ENCODE measurements at places on chromosomes 4 and X.

DNA sequence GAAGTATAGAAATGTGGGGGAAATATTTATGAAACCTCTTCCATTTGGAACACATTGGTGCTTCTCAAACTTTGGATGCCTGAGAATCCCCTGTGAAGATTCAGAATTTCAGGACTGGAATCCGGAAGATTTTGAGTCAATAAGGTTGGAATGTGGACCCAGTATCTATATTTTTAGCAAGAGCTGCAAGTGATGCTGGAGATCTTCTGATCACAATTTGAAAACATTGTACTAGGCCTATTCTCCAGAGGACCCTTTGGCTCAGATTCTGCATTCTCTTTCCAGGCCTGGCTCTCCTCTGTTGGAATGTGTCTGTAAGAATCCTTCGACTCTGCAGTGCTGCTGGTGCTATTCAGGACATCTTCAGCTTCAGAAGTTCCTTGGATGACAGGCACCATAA, 2.4 kb upstream of the PKD2 start:
- DNase-seq: peak; percentile 8

GRCh38 chr4:140233791-140234696, 80.1 kb upstream of the MAML3 start:
- peak; percentile 53 for DNase-seq

GRCh38 chr4:127410644-127411043, 222.1 kb upstream of the INTU start:
- DNase-seq: no peak

GRCh38 chr4:124431653-124432192, 280.8 kb downstream of the ANKRD50 start:
- DNase-seq: no peak

GRCh38 chrX:24485323-24485722, 20.2 kb downstream of the PDK3 start:
- no peak for DNase-seq

- peak; percentile 56 for DNase-seq
Measured at GRCh38 chr4:84971319-84971932, 4.9 kb upstream of the WDFY3 start.

DNA sequence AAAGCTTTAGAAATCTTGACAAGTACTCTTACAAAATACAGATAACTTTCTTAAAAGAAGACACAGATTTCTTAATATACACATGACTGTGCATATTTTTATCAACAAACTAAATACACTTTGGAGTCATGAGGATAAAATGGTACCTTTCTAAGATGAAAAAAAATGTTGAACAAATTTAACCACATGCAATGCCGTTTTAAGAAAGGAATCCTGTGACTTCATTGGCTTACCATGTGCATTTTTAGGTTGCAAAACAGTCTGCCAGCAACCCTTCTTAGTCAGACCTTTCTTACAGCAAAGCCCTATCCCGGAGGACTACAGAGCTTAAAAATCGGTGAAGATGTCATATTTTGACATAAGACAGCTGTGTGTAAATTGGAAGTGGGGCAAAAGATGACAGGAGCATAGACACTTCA, 51.7 kb downstream of the GASK1B start:
- peak; percentile 78 for DNase-seq

DNA sequence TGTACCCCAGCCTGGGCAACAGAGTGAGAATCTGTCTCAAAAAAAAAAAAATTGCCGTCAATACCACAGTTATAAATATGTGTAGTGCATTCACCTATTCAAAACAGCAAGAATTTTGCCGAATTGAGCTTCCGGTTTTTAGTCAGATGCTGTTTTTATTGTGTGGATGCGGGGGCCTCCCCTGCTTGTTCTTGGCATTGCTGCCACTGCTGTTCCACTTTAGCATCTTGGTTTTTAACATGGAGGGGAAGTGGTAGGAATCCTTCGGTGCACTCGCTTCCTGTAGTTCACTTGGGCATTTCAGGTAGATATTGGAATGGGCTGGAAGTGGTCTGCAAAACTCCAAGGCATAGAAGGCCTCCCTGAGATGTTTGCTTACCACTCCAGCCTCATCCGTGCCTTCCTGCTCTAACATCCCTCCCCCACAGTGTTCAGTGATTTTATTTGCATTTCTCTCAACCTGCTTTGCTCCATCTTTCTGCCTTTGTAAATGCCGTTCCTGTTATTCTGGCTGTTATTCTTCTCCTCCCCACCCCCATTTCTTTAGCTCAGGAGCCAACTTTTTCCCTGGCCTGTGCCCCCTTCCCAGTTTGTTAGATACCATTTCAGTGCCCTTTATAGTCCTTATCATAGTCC, 25.5 kb downstream of the MOB1B start:
- no peak for DNase-seq

DNA sequence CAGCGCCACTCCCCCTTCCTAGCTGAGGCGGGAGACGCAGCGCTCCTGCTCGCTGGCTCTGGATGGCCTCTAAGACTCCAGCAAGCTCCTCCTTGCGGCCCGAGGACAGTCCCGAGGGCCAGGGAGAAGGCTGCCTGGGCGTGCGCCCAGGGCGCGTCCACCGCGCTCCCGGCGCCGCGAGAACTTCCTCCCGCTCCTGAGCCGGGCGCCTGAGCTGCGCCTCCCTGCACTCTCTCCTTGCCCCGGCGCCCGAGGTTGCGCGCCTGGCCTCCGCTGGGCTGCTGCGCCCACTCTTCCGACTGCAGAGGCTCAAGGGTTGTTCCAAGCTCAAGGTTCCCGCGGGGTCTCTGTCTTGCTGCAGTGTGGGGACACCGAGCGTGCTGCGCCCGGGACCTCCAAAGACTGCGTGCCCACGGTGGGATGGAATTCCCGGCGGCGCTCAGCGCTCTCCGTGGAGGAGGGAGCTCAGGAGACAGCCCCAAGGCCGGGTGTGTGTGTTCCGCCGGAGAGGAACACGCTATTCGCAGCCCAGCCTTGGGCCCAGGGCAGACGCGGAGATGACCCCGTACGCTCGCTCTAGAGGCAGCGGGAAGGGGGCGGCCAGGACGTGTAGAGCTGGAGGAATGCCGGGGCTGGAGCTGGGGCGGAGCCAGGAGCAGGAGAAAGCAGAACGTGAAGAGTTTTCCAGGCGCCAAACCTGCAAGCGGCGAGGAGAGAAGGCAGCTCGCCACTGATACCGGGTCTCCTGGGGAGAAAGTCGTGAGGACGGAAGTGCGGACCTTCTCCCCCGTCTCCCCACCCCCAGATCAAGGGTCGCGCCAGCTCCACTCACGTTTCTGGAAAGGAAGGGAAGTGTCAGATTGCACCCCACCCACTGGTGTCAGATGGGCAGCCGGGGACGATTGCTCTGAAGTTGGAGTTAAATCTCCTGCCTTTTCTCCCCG, at the start of gene ARHGAP6:
Gene ARHGAP6, minus strand, starts transcription at position 753 of the 944 bp plus-strand sequence. CDS start 1,092 bp downstream, outside the sequence.
- DNase-seq: peak; percentile 54

DNA sequence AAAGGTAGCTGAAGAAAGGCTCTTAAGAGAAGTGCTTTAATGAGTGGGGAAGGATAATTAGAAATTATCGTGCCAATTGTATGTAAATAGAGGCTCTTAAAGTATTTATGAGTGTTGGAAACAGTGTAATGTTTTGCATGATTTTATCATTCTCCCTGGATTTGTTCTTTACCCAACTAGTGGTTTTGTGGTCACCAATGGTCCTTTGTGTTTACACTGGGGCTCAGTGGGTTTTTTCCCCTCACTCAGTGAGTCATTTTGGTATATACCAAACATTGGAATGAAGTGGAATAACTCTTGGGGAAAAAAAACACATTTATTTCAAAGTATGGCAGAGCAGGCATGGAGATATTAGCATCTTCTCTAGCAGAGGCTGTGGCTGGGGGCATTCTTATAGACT, 20.8 kb upstream of the LGI2 start:
- peak; percentile 70 for DNase-seq

DNA sequence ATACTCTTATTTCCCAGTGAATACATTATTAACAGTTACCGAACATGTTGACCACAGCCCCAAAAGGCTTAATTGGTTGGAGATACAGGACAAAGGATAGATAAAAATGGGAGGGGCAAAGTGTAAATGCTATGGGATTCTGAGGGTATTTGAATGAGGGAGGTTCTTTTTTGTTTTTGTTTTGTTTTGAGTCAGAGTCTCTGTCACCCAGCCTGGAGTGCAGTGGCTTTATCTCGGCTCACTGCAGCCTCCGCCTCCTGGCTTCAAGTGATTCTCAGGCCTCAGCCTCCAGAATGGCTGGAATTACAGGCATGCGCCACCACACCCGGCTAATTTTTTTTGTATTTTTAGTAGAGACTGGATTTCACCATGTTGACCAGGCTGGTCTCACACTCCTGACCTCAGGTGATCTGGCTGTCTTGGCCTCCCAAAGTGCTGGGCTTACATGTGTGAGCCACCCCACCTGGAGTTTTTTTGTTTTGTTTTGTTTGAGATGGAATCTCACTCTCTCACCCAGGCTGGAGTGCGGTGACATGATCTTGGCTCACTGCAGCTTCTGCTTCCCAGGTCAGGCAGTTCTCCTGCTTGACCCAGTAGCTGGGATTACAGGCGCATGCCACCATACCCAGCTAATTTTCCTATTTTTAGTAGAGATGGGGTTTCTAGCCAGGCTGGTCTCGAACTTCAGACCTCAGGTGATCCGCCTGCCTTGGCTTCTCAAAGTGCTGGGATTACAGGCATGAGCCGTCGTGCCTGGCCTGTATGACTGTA, 9.0 kb downstream of the UBE2K start:
- DNase-seq: peak; percentile 65

All from M059J (cell line).